ENCODE measurements at places on chromosomes 12 and 14. TPM values are rescaled to one million over a fixed set of nuclear protein-coding genes. Genes with fewer than 3 reads are reported as not detected.

Gene KRT77
- total RNA-seq = not detected

Gene IL31
- not detected for total RNA-seq

Gene ACYP1
- total RNA-seq = 19.9 TPM

Gene RTL1
- not detected for total RNA-seq

Gene SPX
- 203 TPM for total RNA-seq
